ENCODE measurements at places on chromosomes 7 and 10.

DNA sequence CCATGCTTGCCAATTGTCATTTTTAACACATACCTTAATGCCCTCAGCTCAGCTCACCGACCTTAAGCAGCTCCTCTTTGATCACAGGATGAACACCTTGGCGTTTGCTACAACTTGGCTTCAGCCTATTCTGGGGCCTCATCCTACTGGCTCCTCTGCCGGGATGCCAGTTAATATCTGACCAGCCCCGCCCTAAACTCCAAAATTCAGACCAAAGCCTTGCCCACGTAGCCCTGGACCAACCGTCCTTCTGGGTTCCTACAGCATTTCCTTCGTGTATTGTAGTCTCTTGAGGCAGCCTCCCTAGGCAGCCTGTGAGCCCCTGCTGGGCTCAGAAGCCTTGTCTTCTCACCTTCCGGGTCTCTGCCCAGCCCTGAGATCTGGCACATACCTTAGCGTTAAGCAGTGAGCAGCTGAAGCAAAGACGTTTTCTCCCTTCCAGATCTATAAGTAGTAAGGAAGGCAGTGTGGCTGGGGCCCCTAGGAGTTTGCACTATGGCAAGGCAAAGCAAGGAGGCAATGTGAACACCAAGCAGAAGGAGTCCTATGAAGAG, 836 bp downstream of the ENO4 start:
- no peak for DNase-seq

DNA sequence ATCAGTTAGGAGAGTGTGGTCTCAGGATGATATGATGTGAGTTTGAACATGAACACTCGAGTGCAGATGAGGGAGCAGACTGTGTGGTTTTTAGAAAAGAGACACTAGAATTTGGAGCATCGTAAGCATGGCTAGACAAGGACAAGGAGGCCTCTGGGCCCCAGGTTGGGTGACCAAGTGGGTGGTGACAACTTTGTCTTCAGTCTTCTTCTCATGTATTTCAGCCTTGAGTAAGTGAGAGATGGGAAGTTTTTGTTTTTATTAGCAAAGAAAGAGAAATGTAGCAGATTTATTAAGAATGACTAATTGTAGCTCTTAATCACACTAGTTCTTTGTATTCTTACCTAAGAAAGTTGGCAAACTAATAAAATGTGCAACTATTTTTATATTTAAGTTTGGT, 16.3 kb downstream of the TES start:
- DNase-seq = no peak

GRCh38 chr7:130941322-130942210, 207.6 kb upstream of the KLF14 start:
- DNase-seq = no peak

- DNase-seq = no peak
Measured at GRCh38 chr7:158499082-158499455, 88.6 kb downstream of the PTPRN2 start.

DNA sequence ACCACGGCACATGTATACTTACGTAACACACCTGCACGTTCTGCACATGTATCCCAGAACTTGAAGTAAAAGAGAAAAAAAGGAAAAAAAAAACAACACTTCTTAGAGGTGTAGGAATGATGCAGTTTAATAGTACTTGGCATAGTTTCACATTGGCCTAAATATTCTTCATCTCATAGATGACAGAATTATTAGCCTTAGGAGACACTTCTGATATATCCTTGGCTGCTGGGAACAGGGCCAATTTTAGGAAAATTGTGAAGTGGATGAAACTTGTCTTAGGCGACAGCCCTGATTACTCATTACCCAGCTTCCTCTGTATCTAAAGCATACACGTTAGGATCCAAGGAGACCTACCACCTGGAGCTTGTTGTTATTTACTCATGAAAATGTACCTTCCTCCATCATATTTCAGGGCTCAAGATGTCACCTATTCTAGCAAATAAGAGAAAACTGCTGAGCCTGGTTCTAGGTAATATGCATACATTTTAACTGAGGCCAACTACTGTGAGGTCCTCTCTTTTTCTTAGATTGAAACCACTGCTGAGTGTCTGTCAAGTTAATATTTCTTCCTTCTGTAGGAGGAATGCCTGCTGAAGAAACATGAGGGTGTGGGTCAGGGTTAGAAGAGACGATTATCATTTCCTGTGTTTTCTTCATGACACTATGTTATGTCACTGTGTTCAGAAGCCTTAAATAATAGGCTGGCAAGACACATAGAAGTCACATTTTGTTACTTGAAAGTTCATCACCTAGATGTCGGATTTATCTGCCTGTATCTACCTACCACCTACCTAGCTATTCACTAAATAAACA, 44.3 kb downstream of the CPED1 start:
- DNase-seq = no peak

DNA sequence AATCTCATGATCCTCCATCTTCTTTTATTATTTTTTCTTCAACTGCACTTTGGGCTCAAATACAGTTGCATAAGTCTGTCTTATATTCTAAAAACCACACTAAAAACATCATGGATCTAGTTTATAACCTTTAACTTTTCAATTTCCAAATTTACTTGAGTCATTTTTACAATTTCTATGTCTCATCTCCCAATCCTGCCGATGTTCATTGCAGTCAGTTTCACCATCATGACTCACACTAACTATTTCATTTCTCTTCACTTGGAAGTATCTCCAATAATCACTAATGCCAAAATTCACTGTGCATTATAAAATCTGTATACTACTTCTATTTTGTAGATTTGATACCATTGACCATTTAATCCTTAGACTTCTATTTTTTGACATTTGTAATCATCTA, 806.9 kb upstream of the SORCS1 start:
- DNase-seq = no peak

DNA sequence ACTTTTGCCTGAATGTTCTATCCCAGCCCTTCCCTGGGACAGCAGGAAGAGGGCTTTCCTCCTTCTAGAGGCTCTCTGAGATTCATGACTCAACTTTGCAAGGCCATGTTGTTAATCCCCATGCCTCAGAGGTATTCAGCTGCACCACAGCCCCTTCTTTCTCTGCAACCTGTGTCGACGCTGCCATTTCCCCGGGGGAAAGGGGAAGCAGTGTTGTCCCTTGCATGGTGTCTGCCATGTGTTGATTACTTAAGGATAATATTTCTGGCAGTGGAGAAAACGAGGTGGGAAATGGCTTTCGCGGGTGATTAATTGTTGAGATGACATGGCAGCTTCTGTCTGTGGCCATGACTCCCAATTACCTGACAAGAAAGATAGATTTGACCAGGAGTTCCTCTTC, 133.1 kb downstream of the SORCS3 start:
- no peak for DNase-seq

DNA sequence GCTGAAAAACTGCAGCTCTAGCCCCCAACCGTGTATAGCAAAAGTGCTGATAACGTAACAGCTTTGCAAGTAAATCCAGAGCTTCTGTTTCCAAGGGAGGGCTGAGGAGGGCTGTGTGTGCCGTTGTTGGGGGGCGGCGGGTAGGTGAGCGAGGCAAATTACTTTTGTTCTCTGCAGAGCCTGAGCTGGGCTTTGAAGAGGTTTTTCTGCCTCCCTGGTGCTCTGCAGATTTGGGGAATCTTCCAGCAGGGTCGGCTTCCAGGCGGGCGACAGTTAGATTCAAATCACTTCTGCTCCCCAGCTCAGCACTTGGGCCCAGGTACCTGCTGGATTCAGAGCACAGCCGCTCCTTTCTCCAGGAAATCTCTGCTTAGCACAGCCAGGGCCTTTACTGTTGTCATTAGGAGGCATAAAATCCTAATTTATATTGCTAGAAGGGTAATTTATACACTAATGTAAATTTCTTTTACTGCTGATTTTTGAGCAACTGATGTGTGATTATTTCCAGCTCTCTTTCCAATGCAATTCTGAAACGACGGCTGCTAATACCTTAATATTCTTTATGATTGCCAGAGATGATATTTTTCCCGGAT, 442.4 kb downstream of the TYW1 start:
- DNase-seq = no peak

GRCh38 chr7:14287398-14287797, 297.9 kb upstream of the ETV1 start:
- DNase-seq = no peak

- no peak for DNase-seq
Measured at GRCh38 chr10:23780331-23780730, 341.5 kb downstream of the OTUD1 start.

DNA sequence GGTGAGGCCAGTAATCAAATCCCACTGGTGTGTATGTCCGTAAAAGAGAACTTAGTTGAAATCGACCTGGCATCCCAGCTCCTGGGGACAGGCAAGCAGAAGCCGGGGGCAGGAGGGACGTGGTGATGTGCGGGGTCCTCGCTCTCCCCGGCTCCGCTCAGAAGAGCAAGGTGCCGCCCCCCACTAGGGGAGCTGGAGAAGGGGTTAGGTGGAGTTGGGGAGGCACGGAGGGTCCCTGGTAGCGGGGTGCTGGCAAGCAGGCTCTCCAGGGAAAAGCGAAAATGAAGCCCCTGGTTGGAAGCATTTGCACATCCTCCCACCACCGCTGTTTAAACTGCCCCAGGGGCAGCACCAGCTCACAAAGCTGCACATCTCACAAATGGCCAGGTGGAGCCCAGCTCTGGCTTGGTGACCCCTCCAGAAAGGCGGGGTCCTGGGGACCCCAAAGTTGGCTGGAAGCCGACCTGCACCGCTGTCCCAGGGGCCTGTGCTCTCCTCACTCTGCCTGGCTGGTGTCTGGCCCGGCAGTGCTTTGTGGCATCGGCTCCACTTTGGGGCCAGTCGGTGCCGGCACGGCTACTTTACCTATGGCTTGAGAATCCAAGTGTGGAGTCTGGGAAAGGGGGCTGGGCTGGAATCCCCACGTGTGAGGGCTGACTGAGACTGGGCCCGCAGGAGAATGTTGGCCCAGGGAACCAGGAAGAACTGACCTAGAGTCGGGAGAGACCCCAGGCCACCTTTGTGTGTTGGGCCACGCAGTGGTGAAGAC, 2.9 kb upstream of the CFAP46 start:
- no peak for DNase-seq

DNA sequence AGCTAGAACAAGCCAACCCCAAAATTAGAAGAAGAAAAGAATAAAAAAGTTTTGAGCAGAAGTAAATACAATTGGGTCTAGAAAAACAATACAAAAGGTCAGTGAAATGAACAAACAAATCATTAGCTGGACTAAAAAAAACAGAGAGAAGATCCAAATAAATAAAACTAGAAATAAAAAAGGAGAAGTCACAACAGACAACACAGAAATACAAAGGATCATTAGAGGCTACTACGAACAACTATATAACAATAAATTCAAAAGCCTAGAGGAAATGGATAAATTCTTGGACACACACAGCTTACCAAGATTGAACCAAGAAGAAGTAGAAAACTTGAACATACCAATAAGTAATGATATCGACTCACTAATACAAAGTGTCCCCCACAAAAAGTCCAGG, 13.4 kb upstream of the ADRA2A start:
- no peak for DNase-seq

GRCh38 chr7:80443325-80443724, 68.5 kb downstream of the GNAT3 start:
- DNase-seq = no peak

GRCh38 chr10:132913559-132914115, 28.7 kb downstream of the CFAP46 start:
- no peak for DNase-seq

GRCh38 chr7:55548295-55548731, 24.0 kb downstream of the VOPP1 start:
- no peak for DNase-seq

- no peak for DNase-seq
Measured at GRCh38 chr10:101558204-101558603, 29.9 kb downstream of the POLL start.
